ENCODE measurements at places on chromosomes 5 and 9.

DNA sequence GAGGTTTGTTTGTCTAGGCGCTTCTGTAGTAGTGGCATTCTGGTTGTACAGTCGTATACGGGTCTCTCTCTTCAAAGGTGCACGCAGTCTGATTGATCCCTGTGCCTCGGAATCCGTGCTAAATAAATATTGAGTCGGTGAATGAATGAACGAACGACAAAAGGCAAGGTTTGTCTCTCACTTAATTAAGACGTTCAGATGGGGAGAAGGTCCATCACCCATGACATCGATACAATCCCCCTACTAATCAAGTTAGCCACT, 500 bp upstream of the CREBRF start:
- DNase-seq: no peak

GRCh38 chr9:86175743-86176456, 76.5 kb upstream of the GOLM1 start:
- no peak for DNase-seq

DNA sequence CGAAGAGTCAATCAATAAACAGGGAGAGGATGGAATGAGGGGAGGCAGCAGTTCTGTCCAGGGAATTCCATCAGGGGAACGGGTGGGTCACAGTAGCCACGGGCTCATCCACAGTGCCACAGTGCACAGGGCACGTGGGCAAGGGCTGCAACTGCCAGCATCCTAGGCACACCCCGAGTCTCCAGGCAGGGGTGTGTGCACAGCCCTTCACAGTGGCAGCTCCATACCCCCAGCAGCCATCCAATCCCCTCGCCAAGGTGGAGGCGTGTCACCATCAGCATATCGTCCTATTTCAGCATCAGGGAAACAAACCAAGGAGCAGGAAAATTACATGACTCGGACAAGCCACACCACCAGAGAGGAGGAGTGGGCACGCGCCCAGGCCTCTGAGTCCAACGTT, 133.6 kb downstream of the ADAMTS2 start:
- no peak for DNase-seq

DNA sequence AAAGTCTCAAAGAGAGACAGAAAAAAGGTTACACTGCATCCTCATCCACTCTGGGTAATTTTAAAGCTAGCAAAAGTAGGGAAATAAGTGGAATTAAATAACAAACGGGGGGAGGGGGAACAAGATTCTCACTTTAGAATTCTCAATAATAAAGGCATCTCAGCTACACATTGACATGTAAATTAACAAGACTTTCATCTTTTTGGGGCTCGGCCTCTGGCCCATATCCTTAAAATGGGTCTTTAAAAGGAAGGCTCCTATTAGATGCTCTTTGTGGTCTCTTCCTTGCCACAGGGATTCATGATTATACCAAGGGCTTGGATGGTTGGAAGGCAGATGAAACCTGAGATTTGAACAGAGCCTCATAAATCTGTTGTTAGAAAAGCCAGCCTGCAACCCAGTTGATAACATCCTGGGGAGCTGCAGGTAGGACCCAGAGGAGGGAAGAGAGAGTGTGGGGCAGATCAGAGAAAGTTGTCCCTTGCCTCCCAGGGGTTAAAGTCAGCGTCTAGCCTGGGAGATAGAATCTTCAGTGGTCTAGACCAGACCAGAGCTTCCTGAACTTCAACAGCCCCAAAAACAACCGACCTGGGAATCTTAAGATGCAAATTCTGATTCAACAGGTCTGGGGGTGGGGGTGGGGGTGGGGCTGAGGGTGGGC, 135.9 kb downstream of the GCNT1 start:
- DNase-seq: no peak

DNA sequence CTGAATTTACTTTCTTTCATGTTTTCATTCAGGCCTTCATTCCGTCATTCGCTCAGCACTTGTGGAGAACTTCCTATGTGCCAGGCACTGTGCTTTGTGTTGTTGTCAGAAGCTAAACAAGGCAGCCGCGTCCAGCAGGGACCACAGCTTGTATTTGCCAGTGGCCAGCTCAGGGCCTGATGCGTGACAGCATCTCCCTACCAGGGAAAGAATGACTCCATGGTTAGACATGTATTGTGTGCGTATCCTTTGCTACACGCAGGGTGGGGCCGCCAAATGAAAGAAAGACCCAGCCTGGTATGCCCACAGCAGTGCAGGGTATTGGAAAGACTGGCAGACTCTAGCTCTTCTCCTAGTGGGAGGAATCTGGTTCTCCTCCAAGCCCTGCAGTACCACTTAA, 4.7 kb upstream of the COL27A1 start:
- DNase-seq: no peak

GRCh38 chr9:95207403-95207802, 110.1 kb downstream of the FANCC start:
- no peak for DNase-seq

- DNase-seq: no peak
Measured at GRCh38 chr5:146321571-146321970, 17.1 kb upstream of the POU4F3 start.

GRCh38 chr5:167064198-167064776, 1227.2 kb upstream of the WWC1 start:
- DNase-seq: no peak

DNA sequence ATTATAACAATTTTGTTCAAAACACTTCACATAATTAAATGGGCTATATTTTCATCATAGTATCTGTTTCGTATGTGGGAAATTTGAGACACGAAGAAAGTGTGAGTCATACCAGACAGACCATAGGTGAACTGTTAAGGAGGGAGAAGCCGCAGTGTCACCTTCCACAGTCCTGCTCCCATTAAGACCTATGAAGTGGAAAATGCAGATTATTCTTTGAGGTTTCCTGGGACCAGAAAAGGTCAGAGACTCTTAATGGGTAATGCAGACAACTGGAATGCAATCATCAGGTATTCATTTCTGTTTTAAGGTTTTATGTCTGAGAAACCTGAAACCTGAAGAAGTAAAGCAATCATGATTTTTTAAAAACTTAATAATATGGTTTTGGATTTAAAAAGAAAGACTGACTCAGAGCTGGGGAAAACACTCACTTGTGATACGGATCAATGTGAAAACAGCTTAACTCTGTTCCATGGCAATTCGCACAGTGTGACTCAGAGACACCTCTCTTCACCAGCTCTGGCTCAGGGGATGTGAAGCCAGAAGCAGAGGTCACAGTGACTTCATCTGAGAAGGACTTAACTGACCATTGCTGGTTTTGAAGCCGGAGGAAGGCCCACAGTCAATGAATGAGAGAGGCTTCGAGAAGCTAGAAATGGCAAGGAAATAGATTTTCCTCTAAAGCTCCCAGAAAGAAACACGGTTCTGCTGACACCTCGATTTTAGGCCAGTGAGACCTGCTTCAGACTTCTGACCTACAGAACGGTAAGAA, 17.2 kb upstream of the GCNT1 start:
- no peak for DNase-seq

DNA sequence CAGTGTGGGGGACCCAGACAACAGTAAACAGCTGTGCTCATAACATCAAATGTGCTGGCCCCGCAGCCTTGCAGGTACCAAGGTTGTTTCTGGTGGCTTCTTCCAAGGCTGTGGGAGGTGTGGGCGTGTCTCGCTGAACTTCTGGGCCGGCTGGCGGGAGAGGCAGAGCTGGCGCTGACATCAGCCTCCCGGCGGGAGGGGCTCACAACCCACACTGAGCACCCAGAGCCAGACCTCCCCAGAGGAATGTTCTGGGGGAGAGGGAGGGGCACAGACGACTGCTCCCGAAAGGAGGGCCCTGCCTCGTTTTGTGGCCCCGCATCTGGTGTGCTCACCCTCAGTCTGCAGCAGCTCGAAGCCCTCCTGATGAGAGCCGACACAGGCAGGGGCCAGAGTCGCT, 6.9 kb upstream of the SLC12A7 start:
- no peak for DNase-seq

DNA sequence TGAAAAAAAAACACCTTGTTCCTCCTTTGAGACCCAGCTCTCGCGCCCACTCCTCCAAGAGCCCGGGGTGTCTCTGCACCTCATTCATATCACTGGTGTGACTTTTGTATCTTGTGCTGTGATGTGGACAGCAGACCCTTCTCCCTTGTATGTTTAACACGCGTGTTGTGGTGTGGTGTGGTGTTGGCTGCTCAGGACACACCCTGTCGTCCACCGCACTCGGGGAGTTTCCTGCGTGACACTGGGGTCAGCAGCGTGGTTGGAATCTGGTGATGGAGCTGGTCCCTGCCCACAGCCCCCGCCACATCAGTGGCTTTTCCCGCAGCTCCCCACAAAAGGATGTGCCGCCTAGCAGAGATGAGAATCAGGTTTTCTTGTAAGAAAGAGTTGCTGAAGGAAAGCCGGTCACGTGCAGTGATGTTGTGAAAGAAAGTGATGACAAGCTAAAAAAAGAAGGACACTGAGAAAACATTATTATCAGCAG, 61.5 kb downstream of the TENT4A start:
- no peak for DNase-seq

- no peak for DNase-seq
Measured at GRCh38 chr9:122143876-122144405, 15.6 kb downstream of the NDUFA8 start.

- no peak for DNase-seq
Measured at GRCh38 chr5:32446630-32447029, 2.1 kb upstream of the ZFR start.

DNA sequence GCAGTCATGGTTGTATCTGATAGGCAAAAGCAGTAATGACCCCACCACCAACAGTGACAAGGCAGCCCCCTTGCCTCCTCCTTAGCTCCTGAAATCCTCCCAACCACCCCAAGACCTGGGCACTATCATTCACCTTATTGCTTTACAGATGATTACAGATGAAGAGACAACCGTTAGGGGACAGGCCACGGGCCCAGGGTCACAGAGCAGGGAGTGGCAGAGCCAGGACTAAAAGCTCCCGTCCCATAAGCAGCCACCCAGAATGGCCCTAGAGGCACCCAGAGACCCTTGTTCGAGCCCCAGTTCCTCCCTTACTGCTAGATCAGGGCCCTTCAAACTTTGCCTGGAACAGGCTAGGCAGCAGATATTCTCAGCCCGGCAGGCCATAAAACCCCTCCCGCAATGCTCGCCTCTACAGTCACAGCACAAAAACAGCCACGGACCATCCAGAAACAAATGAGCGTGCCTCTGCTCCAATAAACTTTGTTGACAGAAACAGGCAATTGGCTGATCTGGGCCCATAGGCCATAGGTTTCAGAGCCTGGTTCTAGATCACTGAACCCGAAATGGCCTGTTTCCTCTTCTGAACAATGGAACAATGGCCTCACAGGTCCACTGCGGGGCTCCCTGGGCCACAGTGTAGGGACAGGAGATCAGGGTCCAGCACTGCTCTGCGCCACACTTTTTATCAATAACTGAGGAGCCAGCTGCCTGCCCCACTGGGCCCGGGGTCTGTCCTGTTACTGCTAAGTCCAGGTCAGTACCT, 67.0 kb downstream of the LRSAM1 start:
- DNase-seq: no peak

GRCh38 chr9:69943148-69943806, 100.4 kb upstream of the MAMDC2 start:
- DNase-seq: no peak

GRCh38 chr5:91024727-91025126, 358.4 kb downstream of the ARRDC3 start:
- DNase-seq: no peak

DNA sequence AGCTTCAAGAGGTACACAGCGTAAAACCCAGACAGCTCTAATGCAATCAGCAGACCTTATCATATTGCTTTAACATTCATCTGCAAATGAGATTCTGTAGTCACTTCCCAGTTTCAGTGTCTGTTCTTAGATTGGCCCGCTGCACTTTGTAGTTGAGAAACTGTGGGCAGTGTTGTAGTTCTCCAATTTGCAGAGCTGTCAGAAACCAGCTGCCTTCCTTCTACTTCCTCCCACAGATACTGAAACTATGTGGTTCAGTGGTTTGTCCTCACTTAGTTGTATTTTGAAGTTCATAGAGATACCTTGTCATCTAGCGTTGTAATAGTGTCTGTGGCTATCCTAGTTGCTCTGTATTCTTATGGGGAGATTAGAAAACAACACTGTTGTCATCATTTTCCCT, 39.6 kb upstream of the TRIM36 start:
- DNase-seq: no peak
